Astrocyte (in vitro differentiated cells and primary cell): ENCODE measurements at places on chromosomes 2 and 18.
A peak's percentile ranks its signal among the peaks of the same experiment; 100 is the strongest.

- peak; percentile 74 for DNase-seq
These were observed 27.8 kb downstream of the MBD5 start for GRCh38 chr2:148048475-148049221.

GRCh38 chr2:46230115-46230571 is 67.1 kb upstream of the EPAS1 start:
- DNase-seq = no peak

DNA sequence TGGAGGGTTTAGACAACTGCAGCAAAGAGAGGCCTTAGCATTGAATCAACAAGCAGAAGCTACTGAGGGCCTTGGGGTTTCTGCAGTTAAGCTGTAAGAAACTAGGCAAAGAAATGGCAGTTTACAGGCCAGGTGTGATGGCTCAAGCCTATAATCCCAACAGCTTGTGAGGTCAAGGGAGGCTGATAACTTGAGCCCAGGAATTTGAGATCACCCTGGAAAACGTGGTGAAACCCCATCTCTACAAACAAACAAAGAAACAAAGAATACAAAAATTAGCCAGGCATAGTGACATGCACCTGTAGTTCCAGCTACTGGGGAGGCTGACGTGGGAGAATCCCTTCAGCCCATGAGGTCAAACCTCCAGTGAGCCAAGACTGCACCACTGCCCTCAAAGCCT is 421.6 kb upstream of the CHST9 start:
- DNase-seq = no peak

- DNase-seq = peak; percentile 58
These were observed 1.2 kb upstream of the NPAS2 start for GRCh38 chr2:100818606-100819369.

DNA sequence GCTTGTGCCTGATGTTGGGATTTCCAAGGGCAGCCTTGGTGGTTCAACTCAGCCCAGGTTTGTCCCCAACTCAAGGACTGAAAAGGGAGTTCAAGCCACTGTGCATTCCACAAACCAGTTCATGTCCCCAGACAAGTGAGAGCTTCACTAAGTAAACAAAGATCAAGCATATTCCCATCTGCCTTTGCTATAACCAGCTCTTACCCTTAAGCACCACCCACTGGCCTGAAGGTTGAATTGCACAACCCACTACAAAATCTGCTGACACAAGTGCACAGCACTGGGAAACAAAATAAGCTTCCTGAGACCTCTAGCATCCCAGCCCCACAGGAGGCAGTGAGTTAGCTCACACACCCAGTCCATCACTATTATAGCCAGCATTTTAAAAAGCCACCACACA is 516.7 kb downstream of the NR4A2 start:
- DNase-seq = no peak

GRCh38 chr2:38750011-38750890 is 910 bp downstream of the SRSF7 start:
- DNase-seq = no peak

DNA sequence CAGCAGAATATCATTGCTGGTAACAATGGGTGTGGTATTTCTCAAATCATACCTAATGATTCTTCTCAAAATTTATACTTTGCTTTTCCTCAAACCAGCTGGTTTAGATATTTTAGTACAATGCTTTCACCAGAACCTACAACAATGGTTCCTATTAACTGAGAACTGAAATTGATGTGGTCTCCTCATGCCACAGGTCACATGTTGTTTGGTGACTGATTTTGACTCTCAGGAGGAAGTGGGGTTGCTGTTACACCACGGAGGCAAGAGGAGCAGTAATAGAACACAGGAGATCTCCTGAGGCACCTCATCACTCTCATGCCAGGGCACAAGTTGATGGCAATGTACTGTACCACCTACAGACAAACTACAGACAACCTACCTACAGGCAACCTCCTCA is 3.0 kb upstream of the CEP68 start:
- no peak for DNase-seq

- DNase-seq = peak; percentile 70
These were observed 31.7 kb downstream of the UBE2F start for GRCh38 chr2:237998530-237998929.

- peak; percentile 84 for DNase-seq
These were observed 179.1 kb upstream of the LYPD1 start for GRCh38 chr2:132849118-132849517.

DNA sequence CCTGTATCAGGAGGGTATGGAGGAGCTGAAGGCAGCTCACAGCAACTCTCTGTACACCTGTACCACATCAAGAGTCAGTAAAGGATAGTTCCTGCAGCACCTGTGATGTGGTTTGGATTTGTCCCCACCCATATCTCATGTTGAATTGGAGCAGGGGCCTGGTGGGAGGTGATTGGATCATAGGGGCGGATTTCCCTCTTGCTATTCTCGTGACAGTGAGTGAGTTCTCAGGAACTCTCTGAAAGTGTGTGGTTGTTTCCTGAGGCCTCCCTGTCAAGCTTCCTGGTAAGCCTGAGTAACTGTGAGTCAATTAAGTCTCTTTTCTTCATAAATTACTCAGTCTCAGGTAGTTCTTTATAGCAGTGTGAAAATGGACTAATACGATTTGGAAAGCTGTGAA is 28.9 kb downstream of the OSBPL1A start:
- DNase-seq = no peak

- peak; percentile 22 for DNase-seq
These were observed 33.0 kb downstream of the PDK1 start for GRCh38 chr2:172588931-172589330.

GRCh38 chr2:109644571-109645275 is 30.6 kb downstream of the SOWAHC start:
- DNase-seq = no peak

GRCh38 chr2:10239561-10239967 is 63.1 kb upstream of the HPCAL1 start:
- DNase-seq = no peak

DNA sequence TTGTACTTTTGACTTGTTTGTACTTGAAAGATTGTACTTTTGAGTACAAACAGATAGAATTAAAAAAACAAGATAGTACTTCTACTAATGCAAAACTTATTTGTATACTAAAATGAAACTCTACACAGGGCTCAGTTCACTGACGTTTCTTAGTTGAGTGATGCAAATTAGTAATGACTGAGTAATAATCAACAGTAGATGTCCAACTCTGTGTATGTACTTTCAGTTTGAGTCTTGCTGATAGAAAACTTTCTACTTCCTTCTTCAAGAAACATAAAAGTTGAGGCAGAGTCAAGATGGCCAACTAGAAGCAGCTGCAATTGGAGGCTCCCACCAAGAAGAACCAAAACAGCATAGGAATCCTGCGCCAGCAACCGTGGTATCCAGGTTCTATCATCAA is 585.0 kb downstream of the NR4A2 start:
- no peak for DNase-seq

DNA sequence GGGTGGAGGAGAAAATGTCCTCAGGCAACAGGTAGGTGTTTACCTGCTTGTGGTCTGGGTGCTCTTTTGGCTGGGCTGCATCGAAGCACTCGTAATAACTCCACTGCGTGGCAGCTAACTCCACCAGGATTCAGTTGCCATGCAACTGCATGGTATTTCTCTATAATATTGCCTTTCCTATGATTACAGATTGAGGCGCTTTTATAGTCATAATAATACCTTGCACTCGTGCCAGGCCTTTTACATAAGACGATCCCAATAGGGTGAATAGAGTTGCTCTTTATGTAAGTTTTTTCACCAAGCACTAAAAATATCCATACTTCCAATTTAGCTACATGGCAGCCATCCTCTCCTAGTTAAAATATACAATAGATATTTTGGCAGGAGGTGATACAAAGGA is 19.7 kb upstream of the NYAP2 start:
- DNase-seq = no peak

- DNase-seq = peak; percentile 10
These were observed 2.9 kb upstream of the DGKD start for GRCh38 chr2:233351423-233351822.

DNA sequence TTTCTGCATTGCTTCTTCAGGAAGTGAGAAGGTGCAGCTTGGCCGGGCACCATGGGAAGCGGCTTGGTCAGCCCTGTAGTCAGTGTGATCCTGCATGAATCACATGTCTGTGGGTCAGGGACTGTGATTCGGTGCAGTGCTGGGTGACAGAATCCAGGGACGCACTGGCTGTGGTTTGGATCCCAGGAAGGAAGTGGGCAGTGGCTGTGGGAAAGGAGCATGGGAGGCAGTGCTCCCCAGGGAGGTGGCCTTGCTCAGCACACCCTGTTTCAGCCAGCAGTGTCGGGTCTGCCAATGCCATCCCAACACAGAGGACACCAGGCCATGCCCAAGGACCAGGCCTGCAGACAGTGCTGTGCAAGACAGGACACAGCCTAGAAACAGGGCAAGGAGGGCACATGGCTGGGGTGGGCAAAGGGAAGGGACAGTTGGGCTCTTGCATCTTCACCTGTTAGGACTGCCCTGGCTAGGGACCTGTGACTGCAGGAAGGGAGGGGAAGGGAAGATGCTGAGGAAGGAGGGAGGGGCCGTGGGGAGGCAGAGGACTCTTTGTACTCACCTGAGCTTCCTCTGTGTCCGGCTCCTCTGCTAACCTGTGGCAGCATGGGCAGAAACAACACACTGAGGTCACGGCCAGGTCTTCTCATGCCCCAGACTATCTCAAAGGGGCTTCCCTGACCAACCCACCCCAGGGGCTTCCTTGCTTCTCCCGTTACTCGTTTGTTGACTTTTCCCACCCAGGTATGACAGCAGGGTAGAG is 37.2 kb upstream of the DNMT3A start:
- DNase-seq = peak; percentile 52

GRCh38 chr2:61712060-61712459 is 141.8 kb downstream of the FAM161A start:
- DNase-seq = no peak

DNA sequence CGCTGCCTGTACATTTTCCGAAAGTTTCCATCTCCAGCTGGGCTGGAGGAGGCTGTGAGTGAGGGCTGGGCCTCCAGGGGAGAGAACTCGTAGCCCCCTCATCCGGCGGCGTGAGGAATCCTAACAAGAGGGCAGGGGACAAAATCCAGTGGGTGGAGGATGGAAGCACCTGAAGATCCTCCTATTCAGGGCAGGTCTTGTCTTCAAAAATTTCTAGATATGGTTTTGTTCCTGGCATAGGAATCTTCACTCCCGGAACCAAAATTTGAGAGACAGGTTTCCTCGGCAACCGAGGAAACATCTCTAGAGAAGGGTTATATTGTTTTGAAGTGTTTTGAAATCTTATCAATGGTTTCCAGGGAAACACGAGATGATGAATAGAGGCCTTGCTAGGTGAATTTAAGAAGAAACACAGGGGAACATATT is 136.7 kb downstream of the SH3BP4 start:
- no peak for DNase-seq

GRCh38 chr18:8480506-8481328 is 128.5 kb upstream of the RAB12 start:
- DNase-seq = peak; percentile 30

GRCh38 chr18:11078491-11078890 is 70.9 kb downstream of the PIEZO2 start:
- peak; percentile 16 for DNase-seq

- DNase-seq = no peak
These were observed 38.1 kb upstream of the NTSR2 start for GRCh38 chr2:11708106-11708505.
